ENCODE measurements at places on chromosomes 12 and 14. TPM values are rescaled to one million over a fixed set of nuclear protein-coding genes. Genes with fewer than 3 reads are reported as not detected.

GRCh38 chr12:14257734-14258574, 107.5 kb upstream of the ATF7IP start:
- peak; percentile 93 for DNase-seq

- DNase-seq: no peak
These were observed 78.7 kb downstream of the TXNDC16 start for GRCh38 chr14:52473557-52473956.

The NXPH4 gene
- polyA plus RNA-seq: 1.2 TPM

DNA sequence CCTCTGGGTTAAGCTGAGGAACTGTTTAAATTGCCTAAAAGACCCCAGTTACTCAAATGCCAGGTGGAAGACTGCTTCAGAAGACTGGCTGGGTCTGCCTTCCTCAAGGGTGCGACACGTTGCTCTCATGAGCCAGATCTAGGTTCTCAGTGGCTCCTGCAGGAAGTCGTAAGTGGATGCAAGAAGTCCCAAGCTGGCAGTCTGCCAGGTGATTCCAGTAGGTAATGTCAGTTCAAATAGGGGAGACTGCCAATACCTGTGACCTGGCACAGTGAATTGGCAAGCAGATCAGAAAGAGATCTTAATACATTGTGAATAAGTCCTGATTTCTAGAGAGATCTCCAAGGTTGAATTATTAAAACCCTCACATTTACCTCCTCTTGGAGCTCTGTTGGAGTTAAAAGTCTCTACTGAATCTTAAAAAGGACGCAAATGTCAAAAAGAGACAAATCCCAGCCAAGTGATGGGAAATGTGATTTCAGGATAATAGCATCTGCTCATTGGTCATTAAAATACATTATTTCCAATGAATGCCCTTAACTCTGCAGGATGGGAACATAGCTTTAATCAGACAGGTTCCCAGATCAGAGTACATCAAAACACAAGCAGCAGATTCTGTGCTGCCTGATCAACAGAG, 98.8 kb upstream of the FRMD6 start:
- no peak for DNase-seq

DNA sequence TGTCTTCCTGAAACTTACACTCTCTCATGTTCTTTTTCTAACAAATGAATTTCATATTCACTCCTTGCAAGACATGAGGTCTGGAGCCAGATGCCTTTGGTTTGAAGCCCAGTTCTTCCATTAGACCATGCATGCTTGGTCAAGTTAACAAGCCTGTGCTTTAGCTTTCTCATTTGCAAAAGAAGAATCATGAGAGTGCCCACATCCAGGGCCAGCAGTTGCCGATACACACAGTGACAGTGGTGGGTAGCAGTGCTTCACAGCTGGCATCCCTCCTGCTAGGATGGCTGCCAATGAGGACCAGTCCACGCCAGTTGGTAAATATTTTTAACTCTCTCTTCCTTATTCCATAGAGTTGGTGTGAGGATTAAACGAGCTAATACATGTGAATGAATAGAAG, 163.1 kb downstream of the PHLDA1 start:
- no peak for DNase-seq

DNA sequence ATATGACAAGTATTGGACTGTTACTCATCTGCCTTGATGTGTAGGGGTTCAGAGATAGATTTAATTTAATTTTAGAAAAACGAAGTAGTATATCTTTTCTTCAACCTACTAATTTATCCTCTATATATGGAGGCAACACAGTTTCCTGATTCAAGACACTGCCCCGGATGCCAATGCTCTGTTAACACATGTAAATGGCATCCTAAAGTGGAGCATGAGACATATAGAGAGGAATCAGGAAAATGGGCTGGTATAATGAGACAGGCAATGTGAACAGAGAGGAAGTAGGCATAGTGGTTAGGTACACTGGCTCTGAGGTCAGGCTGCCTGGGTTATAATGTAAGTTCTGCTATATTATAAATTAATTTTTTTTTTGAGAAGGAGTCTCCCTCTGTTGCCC, 85.6 kb downstream of the OTOGL start:
- no peak for DNase-seq

- no peak for DNase-seq
These were observed 186.8 kb downstream of the FUT8 start for GRCh38 chr14:65599375-65599774.

The FAM181A gene
- polyA plus RNA-seq: not detected
